ENCODE measurements at places on chromosomes 1 and 21.

DNA sequence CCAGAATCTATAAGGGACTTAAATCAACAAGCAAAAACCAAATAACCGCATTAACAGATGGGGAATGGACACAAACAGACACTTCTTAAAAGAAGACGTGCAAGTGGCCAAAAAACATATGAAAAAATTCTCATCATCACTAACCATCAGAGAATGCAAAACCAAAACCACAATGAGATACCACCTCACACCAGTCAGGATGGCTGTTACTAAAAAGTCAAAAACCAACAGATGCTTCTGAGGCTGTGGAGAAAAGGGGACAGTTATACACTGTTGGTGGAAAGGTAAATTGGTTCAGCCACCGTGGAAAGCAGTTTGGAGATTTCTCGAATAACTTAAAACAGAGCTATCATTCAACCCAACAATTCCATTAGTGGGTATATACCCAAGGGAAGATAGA, 124.9 kb upstream of the OLIG2 start:
- no peak for DNase-seq

DNA sequence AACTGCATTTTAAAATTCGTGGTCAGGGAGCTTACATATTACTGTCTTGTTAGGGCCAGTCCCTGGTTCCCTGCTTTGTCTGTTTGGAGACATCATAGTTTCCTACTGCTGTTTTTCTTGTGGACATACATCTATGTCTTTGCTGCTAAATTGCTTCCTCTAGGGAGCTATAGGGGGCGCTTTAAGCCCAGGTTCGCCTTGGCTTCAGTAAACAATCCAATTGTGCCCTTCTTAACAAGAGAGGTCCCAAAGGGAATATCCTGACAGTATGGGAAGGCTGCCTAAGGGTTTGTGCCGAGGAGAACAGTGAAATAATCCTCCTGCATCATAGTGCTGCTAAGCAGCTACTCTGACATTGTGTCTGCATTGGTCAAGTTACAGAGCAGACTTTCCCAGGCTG, 112.5 kb downstream of the USH2A start:
- DNase-seq: no peak

DNA sequence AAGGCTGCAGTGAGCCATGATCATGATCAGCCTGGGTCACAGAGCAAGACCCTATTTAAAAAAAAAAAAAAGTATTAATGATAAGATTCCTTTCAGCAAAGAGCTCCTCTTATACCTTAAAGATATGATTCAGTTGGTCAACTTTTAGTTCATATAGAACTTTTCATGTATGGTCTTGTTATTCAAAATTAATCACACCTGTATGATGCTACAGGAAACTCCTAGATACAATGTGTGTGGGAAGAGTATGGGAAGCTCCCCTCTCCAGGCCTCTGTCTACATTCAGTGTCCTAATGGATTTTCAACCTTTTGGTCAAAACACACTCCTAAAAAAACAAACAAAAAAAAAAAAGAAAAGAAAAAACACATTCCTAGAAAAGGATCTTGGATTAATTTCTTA, 17.1 kb downstream of the MR1 start:
- DNase-seq: no peak

GRCh38 chr21:42189431-42189830, 29.5 kb upstream of the ABCG1 start:
- DNase-seq: no peak

GRCh38 chr1:231201375-231201978, 39.5 kb upstream of the GNPAT start:
- no peak for DNase-seq

DNA sequence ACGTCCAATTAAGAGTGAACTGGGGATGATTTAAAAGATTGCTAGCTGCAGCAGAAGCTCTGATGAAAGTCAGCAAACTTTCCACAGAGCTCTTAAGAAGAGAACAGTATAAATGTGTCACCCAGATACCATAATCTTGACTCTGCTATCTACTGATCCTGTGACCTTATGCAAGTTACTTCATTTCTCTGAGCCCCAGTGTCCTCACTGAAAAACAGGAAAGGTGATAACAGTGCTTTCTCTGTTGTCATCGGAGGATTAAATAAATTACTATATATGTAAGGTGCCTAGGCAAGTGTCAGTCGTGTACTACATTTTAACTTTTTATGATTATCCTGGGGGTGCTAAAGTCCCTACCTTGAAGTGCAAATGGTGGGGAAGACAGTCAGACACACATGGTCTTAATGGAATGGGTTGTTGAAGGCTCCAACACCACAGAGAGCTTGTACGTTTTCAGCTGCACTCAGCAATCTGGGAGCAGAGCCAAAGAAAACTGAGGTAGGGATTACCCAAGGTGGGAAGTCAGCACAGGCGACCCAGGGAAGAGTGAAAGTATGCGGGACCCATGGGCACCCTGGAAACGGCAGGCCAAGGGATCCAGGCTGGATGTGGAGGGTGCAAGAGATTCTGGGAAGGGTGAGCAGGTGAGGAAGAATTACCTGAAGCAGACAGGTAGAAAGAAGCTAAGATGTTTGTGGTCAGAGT, 82.8 kb downstream of the DTL start:
- DNase-seq: no peak

- no peak for DNase-seq
Measured at GRCh38 chr1:230794871-230795605, 47.9 kb downstream of the CAPN9 start.

- no peak for DNase-seq
Measured at GRCh38 chr1:234214129-234214910, 158.9 kb upstream of the COA6 start.

DNA sequence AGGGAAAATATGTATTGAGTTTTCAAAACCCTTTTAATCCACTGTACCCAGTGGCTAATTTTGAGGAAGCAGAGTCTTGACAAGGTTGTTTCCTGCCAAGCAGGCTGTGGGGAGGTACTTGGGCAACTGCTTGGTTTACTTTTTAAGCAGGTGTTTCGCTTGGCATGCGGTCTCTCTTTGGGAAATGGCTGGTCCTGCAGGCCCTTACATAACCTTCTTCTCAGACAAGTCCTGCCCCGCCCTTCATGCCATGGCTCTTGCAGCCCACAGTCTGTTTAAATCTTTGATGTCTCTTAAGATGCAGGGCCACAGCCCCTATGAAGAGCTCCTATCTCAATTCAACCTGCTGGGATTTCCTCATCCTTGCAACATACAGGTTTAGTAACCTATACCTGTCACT, 36.0 kb upstream of the ABCD3 start:
- DNase-seq: no peak

DNA sequence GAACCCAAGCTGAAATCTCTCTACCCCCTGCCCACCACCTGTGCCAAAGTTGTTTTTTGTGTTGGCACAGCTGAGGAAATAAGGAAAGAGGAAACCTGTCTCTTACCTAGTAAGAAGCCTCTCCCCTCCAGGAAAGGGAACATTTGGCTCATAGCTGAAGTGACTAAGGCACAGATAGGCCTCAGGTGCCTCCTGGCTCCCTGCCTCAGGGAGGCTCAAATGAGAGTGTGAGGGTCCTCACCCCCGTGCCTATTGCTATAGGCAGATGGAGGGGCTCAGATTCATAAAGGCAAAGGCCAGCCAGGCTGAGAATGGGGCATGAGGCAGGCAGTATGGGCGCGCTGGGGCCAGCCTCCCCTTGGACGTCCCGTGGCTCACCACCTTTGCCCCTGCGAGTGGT, 7.4 kb downstream of the SLC30A2 start:
- no peak for DNase-seq

GRCh38 chr1:17831597-17831996, 76.5 kb downstream of the ACTL8 start:
- DNase-seq: no peak

DNA sequence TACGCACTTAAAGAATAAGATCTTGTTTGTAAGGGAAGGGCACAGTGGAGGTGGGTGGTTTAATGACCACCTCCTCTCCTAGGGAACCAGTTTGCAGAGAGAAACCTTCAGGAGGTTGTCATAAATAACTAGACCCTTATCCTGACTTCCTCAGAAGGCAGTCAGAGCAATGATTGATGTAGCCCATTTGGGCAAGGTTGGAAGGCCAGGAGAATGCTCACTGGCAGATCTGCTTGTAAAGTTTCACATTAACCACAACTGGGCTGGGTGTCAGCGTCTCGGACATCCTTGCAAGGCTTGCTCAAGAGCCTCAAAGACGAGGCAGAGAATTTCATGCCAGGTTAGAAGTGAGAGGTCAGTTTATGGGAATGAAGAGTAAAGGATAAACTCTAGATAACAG, 87.6 kb upstream of the TRABD2B start:
- no peak for DNase-seq

DNA sequence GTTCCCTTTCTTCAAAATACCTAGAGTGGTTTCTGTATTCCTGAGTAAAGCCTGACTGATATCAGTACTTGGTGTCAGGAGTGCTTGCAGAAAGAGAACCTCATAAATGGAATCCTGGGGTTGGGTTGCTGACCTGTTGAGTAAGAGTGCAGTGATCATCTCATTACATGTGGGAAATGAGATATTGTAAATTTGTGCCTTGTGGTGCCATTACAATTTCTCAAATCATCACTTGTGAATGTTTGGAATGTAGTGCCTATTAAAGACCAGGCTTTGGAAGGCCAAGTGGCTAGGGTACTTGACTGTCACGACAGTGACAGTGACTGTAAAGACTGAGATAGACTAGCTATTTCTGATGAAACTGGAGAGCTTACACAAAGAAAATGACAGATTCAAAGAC, 176.7 kb upstream of the CTTNBP2NL start:
- no peak for DNase-seq

GRCh38 chr21:34630536-34631143, 15.7 kb upstream of the RCAN1 start:
- DNase-seq: no peak

- no peak for DNase-seq
Measured at GRCh38 chr1:218425647-218426342, 80.7 kb downstream of the TGFB2 start.

DNA sequence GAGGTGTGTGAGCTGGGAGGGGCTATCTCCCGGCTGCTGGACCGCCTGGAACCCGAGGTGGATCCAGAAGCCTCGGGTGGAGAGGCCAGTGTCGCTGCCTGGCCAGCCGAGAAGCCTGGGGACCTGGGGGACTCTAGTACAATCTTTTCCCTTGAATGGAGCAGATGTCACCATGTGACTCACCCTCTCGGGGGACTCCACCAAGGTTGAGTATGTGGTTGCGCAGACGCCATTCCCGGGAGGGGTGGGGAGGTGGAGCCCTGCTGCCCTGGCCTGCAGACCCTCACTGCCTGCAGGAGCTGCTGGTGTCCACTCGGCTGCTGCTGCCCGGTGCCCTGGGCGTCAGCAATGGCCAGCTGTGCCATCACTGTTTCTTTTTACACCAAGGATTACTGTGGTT, 40.3 kb downstream of the TP73 start:
- DNase-seq: no peak

- no peak for DNase-seq
Measured at GRCh38 chr1:97816927-97817326, 103.9 kb downstream of the DPYD start.

DNA sequence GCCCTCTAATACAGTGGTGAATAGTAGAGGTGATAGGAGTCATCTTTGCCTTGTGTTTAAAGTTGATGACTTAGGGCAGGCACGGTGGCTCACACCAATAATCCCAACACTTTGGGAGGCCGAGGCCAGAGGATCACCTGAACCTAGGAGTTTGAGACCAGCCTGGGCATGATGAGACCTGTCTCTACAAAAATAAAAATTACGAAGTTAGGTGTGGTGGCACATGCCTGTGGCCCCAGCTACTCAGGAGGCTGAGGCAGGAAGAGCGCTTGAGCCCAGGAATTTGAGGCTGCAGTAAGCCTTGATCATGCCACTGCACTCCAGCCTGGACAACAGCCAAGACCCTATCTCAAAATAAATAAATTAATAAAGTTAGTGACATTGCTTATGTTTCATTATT, 26.6 kb downstream of the CAPZA1 start:
- no peak for DNase-seq

GRCh38 chr1:242447689-242448088, 76.8 kb downstream of the PLD5 start:
- DNase-seq: no peak

GRCh38 chr1:41918450-41919043, at the start of gene HIVEP3:
Gene HIVEP3, minus strand, starts transcription at chr1:41918922.
- DNase-seq: no peak

DNA sequence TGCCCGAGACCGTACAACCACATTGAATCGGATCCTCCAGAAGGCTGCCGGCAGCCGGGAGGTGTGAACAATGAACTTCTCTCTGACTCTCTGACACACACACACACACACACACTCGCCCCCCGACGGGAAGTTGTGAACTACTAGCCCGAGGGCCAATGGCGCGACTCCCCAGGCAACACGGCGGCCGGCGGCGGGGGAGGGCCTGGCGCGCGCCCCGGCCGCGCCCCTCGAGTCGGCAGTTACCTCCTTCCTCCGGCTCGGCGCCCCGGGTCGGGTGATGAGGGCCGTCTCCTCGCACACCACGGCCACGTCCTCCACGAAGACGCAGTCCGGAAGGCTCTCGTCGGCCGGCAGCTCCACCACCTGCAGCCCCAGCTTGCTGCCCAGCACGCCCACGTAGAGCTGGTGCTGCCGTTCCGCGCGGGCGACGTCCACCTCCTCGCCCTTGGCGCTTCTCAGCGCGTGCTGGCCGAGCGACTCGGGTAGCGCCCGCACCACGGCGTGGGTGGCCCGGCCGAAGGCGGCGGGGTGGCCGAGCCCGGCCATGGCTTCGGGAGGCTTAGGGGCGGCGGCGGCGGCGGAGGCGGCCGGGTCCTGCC, 361 bp downstream of the DDAH1 start:
- no peak for DNase-seq

- no peak for DNase-seq
Measured at GRCh38 chr1:187630653-187631380, 802.1 kb downstream of the PLA2G4A start.

DNA sequence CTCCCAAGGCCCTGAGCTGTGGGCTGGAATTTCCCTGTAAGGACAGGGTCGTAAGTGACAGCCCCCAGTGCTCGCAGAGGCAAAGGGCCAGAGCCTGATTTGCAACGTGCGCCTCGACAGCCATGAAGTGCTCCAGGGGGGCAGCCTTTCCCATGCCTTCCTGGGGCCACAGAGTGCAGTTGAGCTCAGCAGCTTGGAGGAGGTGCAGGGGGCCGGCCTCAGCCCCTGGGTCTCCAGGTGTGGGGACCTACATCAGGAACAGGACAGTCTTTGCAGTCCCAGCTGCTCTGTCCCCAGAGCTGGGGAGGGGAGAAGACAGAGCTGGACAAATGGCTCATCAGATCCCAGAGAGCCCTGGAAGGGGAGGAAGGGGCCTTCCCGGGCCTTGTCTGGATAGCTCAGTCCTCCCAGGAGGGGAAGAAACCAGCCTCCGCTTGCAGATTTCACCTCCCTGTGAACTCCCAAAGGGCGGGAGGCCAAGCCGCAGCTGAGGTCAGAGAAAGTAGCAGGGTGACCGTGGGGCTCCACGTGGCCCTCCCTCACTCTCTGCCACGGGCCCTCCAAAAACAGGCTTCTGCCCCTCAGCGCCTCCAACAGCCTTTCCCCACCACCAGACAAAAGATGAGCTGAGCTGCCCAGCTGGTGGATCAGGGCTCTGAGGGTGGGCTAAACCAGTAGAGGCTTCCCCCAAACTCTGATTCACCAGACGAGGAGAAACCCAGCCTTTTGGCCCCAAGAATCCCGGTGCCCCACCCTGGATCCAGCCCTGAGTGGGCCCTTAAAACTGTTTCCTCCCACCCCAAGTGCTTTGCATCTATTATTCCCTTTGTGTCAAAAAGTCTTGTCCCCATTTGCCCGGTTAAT, 76.5 kb downstream of the DHRS3 start:
- no peak for DNase-seq

GRCh38 chr1:174968750-174969244, 30.9 kb upstream of the CACYBP start:
- DNase-seq: no peak
